ENCODE measurements at places on chromosomes 12 and 14.

DNA sequence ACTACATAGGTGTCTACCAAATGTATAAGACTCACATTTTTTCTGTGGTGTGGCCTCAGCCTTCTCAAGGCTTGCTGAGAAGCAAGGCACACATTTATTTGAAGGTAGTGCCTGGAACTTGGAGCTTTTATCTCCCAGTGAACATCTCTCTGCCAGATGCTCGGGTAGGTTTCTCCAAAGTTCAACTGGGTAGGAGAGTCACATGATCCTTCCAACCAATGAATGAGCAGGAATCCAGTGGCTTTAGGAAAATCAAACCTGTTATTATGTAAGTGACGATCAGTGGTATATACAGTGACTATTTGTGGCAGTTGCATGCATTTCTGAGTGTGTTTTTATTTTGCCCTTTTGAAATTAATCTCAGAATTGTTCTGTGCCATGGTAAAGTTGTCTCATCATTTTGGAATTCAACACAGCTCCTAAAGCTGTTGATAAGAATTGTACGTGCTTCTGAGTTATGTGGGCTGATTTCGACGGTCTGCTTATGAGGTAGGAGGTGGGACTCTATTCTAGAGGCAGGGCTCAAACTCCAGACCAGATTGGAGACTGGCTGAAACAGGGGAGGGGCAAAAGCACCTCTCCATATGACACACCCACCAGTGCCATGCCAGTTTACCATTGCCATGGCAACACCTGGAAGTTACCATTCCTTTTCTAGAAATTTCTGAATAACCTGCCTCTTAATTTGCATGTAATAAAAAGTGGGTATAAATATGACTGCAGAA lies 57.6 kb downstream of the EID3 start:
- DNase-seq, result no peak

DNA sequence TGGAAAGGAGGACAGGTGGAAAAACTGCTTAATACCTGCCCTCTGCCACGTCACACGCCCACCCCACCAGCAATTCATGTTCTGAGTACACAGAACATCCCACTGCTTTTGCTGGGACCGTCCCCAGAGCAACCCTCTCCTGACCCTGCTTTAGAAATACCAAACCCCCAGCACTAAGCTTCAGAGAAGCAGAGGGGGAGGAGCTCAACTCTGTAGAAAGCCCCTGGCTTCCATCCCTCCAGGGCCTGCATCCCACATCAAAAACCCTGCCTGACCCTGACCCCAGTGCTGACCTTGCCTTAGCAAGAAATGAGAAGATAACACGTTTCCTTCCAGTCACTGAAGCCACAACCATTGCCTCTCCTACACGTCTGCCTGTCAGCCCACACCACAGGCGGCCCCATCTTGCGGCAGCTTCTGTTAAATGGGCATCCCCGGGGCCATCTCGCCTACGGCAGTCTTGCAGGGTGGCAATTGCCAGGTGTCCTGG lies 19.7 kb downstream of the VDR start:
- DNase-seq, result no peak

DNA sequence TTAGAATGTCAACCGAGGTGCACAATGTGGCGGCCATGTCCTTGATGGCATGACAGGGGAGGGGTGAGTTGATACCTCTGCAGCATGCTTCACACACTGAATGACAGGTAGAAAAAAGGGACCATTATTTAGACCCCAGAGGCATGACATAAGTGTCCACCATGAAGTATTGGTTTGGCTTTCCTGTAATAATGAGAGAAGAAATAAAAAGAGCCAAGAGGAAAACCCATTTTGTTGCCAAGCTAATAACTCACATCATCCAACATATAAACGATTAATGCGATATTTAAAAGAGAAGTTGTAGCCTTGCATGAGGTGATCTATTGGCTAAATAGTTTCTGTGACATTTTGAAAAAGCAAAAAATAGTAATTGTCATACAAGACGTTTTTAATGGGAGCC lies 343.4 kb downstream of the LRIG3 start:
- no peak for DNase-seq

DNA sequence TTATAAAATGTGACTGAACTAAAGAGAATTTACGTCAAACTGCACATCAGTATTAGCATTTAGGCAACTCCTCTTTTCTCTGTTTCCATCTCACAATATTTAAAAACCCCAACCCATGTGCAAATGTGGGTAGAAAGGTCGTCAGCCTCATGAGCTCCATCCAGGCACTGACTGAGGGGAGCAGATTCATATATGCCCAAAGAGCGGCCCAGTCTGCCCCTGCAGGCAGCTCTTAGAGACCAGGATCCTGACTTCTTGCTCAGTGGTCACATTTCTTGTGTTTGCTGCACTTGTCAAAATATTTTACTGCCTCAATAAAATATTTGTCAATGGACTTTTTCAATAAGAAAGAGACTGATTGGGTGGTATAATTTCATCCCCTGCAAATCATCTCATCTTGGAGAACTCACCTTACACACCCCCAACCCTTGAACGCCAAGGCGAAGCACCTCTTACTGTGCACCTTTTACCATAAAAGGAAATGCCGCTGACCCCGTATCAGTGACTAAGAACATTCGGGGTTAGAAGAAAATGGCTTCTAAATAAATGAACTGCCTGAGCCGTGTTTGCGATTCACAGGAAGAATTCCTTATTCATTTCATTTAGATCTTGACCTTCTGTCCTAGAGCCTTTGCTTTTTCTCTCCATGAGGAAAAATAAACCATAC lies 418.8 kb downstream of the BCL11B start:
- no peak for DNase-seq

GRCh38 chr12:45464699-45465098 lies 248.8 kb downstream of the ANO6 start:
- no peak for DNase-seq

- DNase-seq, result no peak
Measured at GRCh38 chr14:73237786-73238423, 599 bp downstream of the PAPLN start.

DNA sequence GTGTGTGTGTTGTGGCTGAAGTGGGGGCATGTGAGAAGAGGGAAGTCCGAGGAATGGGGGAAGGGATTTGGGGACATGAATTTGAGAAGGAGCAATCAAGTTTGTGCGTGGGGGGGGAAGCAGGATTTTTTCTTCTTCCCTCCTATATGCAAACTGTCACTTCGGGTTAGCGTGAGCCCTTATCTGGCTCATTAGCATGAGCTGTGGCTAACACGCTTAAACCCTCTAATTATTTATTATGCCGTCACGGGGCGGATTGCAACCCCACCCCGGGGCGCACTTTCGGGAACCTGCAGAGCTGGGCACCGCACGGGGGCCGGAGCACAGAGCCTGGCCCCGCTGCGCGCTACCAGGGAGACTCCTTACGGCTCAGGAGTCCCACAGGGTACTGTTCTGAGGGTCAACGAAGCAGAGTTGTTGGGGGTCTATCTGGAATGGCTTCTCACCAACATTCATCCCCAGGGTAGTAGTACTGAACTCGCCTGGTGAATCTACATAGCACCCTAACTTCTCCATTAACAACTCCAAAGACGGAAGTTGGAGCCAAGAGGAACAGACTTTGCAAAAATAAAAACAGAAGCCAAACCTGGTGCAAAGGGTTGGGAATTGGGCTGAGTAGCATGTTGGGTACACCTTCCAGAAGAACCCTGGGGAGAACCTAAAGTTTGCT lies 6.4 kb upstream of the ASCL1 start:
- DNase-seq, result no peak

DNA sequence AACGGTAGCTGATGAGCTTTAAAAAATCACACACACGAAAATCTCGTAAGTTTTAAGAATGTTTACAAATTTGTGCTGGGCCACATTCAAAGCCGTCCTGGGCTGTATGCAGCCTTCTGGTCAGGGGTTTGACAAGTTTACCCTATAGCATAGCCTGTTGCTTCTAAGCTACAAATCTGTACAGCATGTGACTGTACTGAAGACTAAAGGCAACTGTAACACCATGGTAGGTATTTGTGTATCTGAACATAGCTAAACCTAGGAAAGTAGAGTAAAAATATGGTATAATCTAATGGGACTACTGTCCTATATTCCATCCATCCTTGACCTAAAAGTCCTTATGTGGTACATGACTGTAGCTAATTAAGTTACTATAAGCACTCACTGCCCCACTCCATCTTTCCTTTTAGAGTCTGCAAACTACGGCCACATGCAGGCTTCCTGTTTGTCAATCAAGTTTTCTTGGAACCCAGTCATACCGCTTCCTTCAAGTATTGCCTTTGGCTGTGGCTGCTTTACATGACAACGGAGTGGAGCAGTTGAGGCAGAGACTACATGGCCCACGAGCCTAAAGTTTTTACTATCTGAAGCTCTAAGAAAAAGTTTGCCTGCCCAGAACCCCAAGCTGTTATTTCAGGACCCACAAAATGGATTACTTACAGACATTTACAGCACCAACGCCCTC lies 18.5 kb downstream of the KRT7 start:
- no peak for DNase-seq

DNA sequence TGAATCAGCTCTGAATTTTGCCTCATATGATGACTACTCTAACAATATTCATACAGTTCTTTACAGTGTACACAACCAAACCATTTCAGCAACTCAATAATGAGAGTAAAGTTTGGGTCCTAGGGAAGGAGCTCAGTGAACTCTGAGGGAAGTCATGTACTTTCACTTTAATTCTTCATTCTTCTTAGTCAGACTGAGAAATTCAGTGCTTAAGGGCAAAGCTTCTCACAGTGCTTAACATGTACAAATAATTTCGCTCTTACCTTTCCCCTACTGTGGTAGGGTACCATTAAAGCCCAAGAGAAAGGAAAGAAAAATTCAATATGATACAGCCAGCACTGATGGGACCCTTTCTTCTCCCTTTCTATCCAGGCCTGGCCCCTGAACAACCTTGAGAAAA lies 435.0 kb downstream of the NELL2 start:
- DNase-seq, result no peak

GRCh38 chr12:112182499-112182898 lies 57.1 kb downstream of the TRAFD1 start:
- DNase-seq, result no peak

GRCh38 chr12:55695349-55695748 lies 12.4 kb downstream of the ITGA7 start:
- no peak for DNase-seq

DNA sequence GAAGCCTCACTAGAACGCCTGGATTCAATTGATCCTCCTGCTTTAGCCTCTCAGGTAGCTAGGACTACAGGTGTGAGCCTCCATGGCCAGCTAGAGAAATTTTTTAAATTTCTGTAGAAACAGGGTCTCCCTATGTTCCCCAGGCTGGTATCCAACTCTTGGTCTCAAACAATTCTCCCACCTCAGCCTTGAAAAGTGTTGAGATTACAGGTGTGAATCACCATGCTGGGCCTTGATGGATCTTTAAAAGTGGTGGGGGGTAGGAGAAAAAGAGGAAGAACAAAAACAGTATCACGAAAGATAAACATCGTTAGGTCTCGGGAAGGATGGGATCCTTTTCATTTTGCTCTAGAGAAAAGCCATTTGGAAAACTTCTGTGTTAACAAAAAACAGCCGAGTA lies 4.5 kb downstream of the GYS2 start:
- no peak for DNase-seq

- DNase-seq, result no peak
Measured at GRCh38 chr12:50569321-50569720, 64.5 kb downstream of the DIP2B start.

DNA sequence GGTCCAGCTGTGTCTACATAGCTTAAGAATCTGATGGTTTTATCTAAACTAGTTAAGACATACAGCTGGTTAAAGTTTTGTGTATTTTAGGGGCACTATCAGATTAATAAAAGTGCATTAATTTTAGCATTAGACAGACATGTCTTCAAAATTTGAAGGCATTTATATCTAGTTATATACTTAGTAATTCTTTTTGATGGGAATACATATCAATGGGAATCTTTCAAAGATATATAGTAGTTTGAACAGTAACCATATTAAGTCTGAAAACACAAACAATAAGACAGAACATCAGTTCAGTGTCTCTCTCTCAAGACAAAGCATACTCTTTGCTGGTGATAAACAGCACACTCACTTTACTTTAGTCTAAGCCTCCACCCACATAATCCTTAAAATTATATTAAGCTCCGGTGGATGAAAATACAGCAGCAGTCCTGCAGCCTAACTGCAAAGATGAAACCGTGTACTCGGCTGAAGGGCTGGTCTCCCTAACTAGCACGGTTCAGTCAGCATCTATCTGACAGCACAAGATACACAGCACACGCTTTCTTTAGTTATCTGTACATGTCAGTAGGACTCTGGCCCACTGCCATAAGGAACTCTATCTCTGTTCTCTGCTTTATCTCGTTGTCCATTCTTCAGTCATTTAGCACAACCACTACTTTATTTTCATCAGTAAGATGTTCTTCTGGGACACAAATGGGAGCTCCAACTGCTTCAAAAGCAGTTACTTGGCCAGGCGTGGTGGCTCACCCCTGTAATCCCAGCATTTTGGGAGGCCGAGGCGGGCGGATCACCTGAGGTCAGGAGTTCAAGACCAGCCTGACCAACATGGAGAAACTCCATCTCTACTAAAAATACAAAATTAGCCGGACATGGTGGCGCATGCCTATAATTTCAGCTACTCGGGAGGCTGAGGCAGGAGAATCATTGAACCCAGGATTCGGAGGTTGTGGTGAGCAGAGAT lies 80.5 kb downstream of the MED13L start:
- DNase-seq, result no peak

DNA sequence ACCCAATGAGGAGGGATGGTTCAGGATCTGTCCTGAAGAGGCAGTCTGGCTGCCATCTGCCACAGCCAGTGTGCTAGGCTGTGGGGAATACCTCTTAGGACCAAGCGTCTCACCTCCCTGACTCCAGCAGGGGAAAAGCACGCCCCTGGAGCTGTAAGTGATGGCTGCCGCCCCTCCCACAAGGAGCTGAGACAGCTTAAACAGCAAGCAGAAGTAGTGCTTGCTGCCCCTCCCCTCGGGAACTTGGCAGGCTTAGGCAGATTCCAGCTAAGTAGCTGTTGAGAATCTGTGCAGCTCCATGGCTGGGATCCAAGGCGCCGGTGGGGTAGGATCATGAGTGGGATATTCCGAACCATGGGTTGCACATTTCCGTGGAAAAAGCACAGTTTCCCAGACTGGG lies 360.4 kb upstream of the MDGA2 start:
- no peak for DNase-seq

- DNase-seq, result no peak
Measured at GRCh38 chr14:37343307-37344094, 145.8 kb downstream of the MIPOL1 start.

DNA sequence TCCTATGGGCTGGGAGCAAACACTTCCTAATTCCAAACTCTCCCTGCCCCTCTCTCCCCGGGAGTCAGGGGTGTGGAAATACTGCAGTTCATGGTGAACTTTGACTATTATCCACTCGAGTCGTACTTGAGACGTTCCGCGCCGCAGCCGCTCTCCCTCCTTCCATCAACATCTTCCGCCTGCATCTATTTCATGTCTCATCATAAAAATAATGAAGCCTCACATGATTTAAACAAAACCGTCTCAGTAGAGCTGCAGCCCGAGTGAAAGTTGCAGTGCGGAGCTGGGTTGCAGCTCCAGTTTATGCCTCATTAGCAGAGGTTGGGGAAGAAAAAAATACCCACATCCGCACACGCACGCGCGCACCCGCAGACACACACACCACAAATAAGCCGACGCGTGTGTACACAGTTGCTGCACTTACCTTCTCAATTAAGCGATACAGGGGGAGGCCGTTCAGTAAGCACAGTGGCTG lies 283 bp downstream of the LMO3 start:
- no peak for DNase-seq

- DNase-seq, result no peak
Measured at GRCh38 chr14:21231020-21231652, 38.1 kb downstream of the HNRNPC start.

- DNase-seq, result no peak
Measured at GRCh38 chr14:24828486-24828885, 194.5 kb upstream of the GZMB start.

- DNase-seq, result no peak
Measured at GRCh38 chr12:116529686-116530085, 29.5 kb upstream of the MAP1LC3B2 start.

Measured in stimulated activated CD8-positive, alpha-beta memory T cell treated with anti-CD3 and anti-CD28 coated beads, Interleukin-4, amount 100 ng/mL, for 1 hour (primary cell).